OCI-LY7 (cell line): ENCODE measurements at places on chromosomes 16 and 17.
A peak's percentile ranks its signal among the peaks of the same experiment; 100 is the strongest.

DNA sequence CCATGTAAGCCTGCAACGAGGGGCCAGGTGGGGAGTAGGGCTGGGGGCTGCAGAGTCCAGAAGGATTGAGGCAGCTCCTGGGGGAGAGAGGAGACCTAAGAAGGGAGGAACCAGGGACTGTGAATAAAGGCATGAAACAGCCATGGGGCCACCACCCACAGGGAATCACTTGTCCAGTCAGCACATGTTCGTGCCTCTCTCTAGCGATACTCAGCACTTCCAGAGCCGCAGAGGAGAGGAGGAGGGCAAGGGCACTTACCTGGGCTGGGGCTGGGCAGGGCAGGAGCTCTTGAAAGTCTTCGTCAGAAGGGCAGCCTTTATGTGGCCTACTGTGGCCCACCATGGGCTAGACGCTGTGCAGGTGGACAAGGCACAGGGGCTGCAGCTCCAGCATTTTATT is 24.2 kb downstream of the CACNA1G start:
- no peak for DNase-seq

- DNase-seq = no peak
Measured at GRCh38 chr17:65546579-65546978, 14.9 kb downstream of the AXIN2 start.

- DNase-seq = peak; percentile 79
Measured at GRCh38 chr17:2400474-2400866, 390 bp downstream of the MNT start.

DNA sequence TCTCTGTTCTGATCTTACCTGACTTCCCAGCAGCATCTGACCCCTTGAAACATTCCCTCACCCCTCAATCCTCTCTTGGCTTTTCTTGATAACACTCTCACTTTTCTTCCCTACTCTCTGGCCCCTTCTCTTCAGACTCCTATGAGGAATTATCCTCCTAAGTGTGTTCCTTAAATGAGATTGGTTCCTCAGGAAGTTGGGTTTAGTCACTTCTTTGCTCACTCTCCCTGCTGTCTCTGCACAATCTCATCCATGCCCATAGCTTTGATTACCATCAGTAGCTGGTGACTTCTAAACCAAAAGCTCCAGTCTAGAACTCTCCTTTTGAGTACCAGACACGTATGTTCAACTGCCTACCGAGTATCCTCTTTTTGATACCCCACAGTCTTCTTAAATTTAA is 13.0 kb downstream of the MED24 start:
- no peak for DNase-seq

- no peak for DNase-seq
Measured at GRCh38 chr16:31351942-31352325, 3.0 kb upstream of the ITGAX start.

GRCh38 chr17:20938988-20939615 is 103.7 kb downstream of the USP22 start:
- no peak for DNase-seq

GRCh38 chr17:31294820-31295488 is 2.1 kb downstream of the OMG start:
- DNase-seq = no peak

DNA sequence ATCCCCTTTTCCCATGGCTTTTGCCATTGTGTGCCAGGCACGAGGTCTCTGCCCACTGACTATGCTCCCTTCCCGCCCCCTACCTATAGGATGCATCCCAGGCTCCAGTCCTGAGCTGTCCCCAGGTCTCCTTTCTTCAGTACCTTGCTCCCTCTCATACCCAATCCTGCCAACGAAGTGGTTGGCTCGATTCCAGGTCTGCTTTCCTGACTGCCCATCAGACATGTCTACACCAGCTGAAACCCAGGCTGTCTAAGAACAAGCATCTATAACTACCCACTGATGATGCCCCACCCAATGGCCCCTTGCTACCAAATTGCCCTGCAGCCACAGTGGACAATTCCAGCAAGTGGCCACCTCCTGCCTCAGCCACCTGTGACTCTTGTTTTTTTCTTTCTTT is 479.1 kb downstream of the SOX9 start:
- no peak for DNase-seq

GRCh38 chr17:47882247-47882646 is 13.8 kb upstream of the SP2 start:
- no peak for DNase-seq

GRCh38 chr16:69209735-69210134 is 22.8 kb downstream of the SNTB2 start:
- DNase-seq = no peak

- DNase-seq = peak; percentile 71
Measured at GRCh38 chr17:32341141-32341856, 674 bp downstream of the C17orf75 start.

DNA sequence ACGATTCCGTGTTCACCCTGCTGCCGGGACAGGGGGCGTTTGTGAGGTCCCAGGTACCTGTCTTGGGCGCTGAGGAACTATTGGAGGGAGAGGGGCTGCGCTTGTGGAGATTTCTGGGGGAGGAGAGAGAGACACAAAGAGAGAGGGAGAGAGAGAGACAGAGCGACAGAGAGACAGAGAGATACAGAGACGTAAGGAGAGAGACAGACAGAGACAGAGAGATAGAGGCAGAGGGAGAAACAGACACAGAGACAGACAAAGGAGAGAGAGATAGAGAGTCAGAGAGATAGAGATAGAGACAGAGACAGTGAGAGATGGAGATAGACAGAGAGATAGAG is 24.5 kb upstream of the ITGAX start:
- DNase-seq = no peak

GRCh38 chr16:89314357-89314756 is 96.9 kb downstream of the ZNF778 start:
- no peak for DNase-seq

DNA sequence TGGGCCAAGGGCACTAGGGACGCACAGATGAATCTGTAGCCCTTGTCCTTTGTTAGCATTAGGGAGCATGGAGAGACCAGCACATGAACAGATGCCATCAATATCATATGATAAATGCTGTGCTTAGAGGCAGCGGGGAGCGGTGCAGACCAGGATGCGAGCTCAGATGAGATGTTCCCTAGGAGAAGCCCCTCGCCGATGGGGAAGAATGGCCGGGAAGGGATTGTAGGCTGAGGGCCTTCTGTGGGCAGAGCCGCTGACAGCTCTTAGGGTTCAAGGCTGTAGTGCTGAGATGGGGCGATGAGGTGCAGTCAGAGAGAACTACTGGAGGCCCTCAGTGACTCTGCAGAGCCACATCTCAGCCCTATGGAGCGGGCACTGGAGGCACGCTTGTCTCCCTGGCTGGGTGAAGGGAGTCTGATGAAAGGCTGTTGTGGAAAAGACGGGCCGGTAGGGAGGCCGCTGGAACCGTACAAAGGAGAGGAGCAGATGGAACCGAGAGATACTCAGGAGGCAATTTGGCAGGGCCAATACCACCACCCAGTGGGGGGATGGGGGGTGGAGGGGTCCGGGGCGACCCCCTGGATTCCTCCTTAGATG is 66.3 kb upstream of the ENDOV start:
- DNase-seq = no peak

GRCh38 chr17:45227101-45227925 is 5.6 kb downstream of the FMNL1 start:
- peak; percentile 82 for DNase-seq

DNA sequence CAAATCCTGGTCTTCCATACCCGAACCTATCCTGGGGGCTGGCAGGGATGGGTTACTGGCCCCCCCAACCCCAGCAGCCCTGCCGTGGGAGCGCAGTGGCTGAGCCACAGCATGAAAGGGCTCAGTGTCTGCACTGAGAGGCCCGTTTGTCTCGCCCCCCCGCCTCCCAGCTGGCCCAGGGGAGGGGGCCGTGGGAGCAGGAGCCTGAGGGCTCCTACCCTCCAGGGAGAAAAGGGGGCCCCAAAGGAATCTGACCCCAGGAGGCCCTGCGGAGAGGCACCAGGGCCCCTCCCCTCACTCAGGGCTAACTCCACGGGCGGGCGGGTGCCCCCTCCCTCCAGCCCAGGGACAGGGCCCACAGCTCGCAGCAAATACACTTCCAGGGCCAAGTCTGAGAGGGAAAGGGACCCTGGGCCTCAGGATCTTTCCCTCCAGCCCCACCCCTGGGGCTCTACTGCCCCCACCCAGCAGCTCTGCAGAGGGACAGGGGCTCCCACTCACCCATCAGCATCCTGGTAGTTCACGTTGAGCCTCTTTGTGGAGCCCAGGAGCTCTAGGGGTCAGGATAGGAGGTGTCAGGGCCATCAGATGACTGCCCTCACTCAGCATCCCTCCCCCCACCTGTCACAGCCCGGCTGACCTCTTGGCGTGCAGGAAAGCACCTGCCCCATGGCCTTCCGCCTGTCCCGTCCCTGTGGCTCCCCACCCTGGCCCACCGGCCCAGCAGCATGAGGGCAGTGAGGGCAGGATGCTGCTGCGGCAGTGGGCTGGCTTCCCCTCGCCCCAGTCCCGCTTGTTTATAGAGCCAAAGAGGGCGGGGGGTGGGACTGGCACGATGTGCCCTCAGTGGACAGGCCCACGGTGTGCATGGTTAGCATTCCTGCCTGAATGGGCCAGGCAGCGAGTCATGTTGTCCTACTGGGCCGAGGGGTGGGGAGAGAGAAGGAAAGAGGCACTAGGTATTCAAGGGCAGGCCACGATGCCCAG is 7.3 kb downstream of the CASKIN2 start:
- DNase-seq = no peak

DNA sequence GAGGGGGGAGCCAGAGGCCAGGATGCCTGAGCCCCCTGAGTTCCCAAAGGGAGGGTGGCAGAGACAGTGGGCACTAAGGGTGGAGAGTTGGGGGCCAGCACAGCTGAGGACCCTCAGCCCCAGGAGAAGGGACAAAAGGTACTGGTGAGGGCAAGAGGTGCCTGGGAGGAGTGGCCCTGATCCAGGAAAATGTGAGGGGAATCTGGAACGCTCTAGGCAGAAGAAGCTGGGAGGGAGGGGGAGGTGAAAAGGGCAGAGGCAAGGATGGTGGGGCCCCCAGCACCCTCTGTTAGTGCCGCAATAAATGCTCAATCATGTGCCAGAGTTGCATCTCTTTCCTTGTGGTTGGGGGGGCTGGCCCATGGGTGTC is 1.1 kb downstream of the TCAP start:
- DNase-seq = no peak

DNA sequence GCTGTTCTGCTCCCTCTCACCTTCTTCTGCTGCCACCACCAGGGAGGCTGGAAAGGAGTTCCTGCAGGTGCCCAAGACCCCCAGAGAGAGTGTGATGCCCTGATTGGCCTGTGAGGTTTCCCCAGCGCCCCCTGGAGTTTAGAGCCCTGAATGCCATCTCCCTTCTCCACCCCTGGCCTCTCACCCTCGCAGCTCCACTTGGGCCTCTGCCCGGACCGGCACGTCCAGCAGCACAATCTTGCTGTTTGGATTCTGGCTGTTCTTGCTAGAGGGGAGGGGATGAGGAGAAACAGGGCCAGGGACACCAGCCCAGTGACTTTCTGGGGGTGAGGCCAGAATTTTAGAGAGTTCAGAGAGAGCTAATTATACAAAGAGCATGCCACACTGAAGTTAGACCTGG is 12.5 kb upstream of the FAM171A2 start:
- peak; percentile 49 for DNase-seq

GRCh38 chr17:32493571-32493970 is 6.8 kb downstream of the CDK5R1 start:
- no peak for DNase-seq

DNA sequence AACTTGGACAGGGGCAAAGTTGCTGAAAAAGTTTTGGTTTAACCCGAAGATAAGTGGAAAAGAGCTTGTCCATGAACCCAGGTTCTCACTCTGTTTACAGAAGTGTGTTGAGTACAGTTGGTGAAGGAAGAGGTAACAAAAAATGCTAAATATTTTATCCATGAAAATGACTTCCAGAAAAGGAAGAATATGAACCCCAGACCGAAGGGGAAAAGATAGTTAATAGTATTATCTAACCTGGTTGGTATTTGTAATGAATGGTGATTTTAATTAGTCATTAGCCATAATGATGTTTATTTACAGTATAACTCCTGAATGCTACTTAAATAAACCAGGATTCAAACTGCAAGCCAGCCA is 574 bp upstream of the TMEM106A start:
- DNase-seq = no peak

- DNase-seq = no peak
Measured at GRCh38 chr16:4323845-4324488, 8.1 kb downstream of the GLIS2 start.

- DNase-seq = no peak
Measured at GRCh38 chr17:42584880-42585279, 7.4 kb upstream of the PSMC3IP start.

- no peak for DNase-seq
Measured at GRCh38 chr16:162271-162991, 3.3 kb upstream of the HBM start.

- no peak for DNase-seq
Measured at GRCh38 chr16:6160303-6160702, 1062.7 kb upstream of the EEF2KMT start.

GRCh38 chr16:69225121-69225520 is 38.2 kb downstream of the SNTB2 start:
- DNase-seq = no peak

DNA sequence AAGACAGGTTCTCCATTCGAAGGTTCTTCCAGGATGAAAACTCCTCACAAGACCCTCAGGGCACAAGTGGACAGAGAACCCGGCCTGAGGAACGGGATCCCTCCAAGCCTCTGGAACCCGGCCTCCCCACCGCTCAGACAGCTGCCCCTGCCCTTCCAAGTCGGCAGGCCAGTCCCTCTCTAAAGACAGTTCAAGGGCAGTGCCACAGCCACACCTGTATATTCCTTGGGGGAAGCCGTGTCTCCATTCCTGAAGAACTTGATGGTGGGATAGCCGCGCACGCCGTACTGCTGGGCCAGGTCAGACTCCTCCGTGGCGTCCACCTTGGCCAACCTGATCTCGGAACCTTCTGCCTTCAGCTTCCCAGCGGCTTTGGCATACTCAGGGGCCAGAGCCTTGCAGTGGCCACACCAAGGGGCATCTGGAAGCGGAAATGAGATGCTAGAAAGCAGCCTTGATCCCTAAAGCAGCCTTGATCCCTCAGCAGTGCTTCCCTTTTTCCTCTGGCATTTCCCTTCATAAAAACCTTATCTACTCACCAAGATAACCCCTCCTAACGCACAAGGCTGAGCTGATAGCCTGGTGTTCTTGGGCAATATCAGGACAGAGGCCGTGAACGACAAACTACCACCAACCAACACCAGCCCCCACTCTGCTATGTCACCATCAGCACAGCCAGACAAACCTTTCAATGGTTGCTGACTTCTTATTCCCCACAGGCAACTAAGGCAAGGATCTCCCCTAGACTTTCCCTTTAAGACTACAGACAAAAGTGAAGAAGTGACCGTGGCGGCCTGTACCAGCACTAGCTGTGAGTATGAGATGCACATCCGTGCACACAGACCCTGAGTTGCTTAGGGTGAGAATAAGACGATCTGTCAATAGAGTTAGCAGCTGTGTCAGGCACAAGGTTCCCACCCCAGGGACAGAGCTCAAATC is 1.1 kb downstream of the P4HB start:
- peak; percentile 41 for DNase-seq
